Tracheal epithelial cell (primary cell): ENCODE measurements at places on chromosomes 11 and 22. TPM values are rescaled to one million over a fixed set of nuclear protein-coding genes. Genes with fewer than 3 reads are reported as not detected.

Gene CCDC89
- not detected in 2 replicates for total RNA-seq

Gene DDI1
- total RNA-seq = not detected in 2 replicates

Gene SLC22A9
- total RNA-seq = not detected in 2 replicates

Gene RAB38
- total RNA-seq = 118 and 227 TPM in 2 replicates

Gene EP300
- 24.6 and 31.8 TPM in 2 replicates for total RNA-seq

Gene KDM4D
- total RNA-seq = 0.24 and 1.1 TPM in 2 replicates

Gene CHCHD10
- 8.1 and 9.2 TPM in 2 replicates for total RNA-seq

Gene OR52N4
- not detected in 2 replicates for total RNA-seq

Gene C11orf16
- total RNA-seq = not detected in 2 replicates

Gene KRTAP5-8
- total RNA-seq = 0.24 TPM in 1 of 2 replicates, not detected in the other

Gene LRRC32
- 0.72 TPM in 1 of 2 replicates, not detected in the other for total RNA-seq
